ENCODE measurements at places on chromosomes 16 and 17. TPM values are rescaled to one million over a fixed set of nuclear protein-coding genes. Genes with fewer than 3 reads are reported as not detected.

DNA sequence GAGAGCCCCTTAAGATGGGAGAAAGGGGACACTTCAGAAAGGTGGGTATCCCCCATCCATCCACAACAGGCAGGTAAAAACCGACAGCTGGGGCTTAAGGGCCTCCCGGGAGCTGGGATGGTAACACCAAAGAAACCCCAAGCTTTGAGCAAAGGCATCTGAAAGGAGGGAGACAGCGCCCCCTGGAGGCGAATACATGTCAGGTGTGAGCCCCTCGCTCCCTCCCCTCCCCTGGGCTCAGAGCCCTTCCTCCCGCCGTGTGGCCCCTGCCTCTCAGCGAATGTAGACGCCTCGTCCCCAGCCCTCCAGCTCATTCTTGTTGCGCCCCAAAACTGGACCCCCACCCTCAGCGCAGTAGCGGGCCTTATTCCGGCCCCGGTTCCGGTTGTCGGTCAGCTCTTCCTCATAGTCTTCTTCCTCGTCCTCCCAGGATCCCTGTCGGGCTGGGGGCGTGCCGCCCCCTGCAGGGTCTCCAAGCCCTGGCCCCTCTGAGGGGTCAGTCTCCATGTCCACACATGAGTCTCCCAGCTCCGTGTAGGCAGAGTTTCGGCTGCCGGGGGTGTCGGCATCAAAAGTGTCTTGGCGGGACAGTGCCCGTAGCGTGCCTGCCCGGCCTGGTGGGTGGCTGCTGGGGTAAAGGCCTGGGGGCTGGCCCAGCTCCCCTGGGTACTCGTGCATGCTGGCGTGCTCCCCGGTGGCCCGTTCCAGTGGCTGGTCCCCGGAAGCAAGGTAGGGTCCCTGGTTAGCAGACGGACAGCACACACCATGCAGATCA lies 9.1 kb upstream of the ARL5C start:
- DNase-seq: no peak

The ZNF688 gene
- 6.3 TPM for polyA plus RNA-seq

DNA sequence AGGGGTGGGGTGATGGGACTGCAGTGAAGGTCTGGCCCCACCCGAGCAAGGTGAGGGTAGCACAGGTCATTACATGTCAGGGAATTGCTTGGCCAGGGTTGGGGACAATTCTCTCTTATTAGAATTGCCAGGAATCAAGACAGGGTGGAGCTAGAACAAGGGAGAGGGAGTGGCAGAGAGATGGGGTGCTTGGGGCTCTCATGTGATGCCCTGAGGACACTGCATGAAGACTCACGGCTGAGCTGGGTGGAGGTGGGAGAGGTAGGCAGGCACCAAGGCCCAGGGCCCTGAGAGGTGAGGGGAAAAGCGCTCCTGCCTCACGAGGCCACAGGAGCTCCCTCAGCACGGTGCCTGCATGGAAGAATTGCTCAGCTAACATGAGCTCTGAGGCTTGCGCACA lies 3.6 kb downstream of the DPEP1 start:
- no peak for DNase-seq

The TBX6 gene
- 0.04 TPM for polyA plus RNA-seq

The DNAH2 gene
- polyA plus RNA-seq: 0.10 TPM

GRCh38 chr16:84166796-84167695 lies 19.8 kb downstream of the TAF1C start:
- DNase-seq: no peak

The IL17C gene
- polyA plus RNA-seq: not detected

The CES5A gene
- not detected for polyA plus RNA-seq

- no peak for DNase-seq
Observed at GRCh38 chr17:13419676-13420075, 182.1 kb downstream of the HS3ST3A1 start.

DNA sequence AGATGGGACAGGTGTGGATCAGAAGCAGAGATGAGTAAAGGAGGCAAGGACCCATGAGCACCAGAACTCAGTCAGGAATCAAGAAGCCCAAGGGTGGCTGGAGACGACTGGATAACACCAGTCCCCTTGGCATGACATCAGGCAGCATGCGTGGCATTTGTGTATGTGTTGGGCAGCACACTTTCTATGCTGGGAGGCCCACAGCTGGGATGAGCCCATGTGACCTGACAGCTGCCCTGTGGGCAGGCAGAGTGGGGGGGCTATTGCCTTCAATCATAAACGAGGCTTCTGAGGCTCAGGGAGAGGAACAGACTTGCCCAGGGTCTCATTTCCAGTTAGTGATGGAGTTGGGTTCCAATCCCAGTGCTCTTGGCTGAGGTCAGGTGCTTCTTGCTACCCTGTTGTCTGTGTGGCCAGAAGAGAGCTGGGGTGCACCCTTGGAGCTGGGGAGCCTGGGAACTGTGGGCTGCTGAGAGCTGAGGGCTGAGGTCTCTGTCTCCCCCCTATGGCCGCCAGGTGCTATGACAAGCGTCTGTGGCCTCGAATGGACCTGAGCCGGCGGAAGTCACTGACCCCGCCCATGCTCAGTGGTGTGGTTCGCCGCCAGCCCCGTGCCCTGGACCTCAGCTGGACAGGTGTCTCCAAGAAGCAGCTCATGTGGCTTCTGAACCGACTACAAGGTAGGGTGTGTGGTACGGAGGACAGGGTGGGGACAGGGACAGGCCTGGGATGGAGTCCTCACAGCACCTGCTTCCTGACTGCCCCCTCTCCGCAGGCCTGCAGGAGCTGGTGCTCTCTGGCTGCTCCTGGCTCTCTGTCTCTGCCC lies 7.1 kb upstream of the ORAI3 start:
- no peak for DNase-seq

The NOD2 gene
- polyA plus RNA-seq: not detected

GRCh38 chr17:18064053-18064452 lies 23.7 kb upstream of the DRG2 start:
- DNase-seq: no peak

DNA sequence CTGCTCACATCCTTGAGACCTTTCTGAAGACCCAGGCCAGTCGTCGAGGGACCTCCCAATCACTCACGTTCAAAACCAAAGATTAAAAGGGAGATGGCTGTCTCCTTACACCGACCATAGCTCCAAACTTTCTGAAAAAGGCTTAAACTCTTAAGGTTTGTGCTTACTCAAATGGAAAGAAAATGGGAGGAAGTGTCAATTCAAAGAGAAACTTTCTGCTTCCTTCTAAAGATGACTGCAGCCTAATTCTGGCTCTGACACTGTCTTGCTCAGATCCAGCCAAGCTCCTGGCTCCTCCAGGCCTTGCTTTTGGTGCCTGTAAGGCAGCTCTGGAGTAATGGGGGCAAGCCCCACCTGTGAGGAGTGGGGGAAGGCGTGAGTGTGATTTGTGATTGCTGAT lies 54.9 kb upstream of the WSB1 start:
- no peak for DNase-seq

The PERCC1 gene
- not detected for polyA plus RNA-seq

GRCh38 chr16:9772526-9773225 lies 409.6 kb downstream of the GRIN2A start:
- DNase-seq: no peak

- no peak for DNase-seq
Observed at GRCh38 chr16:89191901-89192185, 8.5 kb downstream of the SLC22A31 start.

GRCh38 chr16:87278191-87279093 lies 38.8 kb downstream of the C16orf95 start:
- peak; percentile 19 for DNase-seq

Measured in BJ (cell line).